ENCODE measurements at places on chromosomes 12 and 14.

- DNase-seq = no peak
Measured at GRCh38 chr12:121872546-121873215, 14.0 kb upstream of the HPD start.

- no peak for DNase-seq
Measured at GRCh38 chr14:63642656-63643382, 1.1 kb upstream of the WDR89 start.

- DNase-seq = no peak
Measured at GRCh38 chr12:54364413-54364812, at the start of gene GPR84. GPR84 (minus strand) TSS chr12:54364486; CDS start chr12:54363851, 635 bp downstream.

- DNase-seq = no peak
Measured at GRCh38 chr14:31937730-31938346, 139.3 kb upstream of the ARHGAP5 start.

DNA sequence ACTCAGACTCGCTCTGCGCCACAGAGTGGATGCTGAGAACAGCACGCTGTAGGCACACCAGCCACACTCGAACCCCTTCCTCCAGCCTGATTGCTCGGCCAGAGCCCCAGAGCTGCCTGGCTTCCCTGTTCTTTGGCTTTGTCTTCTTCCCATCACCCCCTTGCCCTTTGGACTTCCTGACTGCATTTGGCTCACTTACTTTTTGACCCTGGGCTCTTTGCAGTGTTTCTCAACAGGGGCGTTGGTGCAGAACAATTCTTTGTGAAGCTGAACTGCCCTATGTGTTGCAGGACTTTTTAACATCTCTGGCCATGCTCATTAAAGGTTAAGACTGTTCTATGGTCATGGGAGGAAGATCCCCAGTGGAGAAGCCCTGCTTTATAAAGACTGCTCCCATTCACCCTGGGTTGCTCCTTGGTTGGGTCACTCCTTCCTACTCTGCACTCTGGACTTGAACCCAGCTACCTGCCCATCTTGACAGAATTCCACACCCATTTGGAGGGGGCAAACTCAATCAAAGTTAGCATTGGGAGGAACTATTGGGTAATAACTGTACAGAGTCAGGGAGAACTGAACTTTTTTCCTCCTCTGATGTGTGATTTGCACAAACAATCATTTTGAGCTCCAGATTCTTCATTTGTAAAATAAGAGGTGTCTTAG, 127.7 kb upstream of the PLEKHG7 start:
- DNase-seq = no peak

DNA sequence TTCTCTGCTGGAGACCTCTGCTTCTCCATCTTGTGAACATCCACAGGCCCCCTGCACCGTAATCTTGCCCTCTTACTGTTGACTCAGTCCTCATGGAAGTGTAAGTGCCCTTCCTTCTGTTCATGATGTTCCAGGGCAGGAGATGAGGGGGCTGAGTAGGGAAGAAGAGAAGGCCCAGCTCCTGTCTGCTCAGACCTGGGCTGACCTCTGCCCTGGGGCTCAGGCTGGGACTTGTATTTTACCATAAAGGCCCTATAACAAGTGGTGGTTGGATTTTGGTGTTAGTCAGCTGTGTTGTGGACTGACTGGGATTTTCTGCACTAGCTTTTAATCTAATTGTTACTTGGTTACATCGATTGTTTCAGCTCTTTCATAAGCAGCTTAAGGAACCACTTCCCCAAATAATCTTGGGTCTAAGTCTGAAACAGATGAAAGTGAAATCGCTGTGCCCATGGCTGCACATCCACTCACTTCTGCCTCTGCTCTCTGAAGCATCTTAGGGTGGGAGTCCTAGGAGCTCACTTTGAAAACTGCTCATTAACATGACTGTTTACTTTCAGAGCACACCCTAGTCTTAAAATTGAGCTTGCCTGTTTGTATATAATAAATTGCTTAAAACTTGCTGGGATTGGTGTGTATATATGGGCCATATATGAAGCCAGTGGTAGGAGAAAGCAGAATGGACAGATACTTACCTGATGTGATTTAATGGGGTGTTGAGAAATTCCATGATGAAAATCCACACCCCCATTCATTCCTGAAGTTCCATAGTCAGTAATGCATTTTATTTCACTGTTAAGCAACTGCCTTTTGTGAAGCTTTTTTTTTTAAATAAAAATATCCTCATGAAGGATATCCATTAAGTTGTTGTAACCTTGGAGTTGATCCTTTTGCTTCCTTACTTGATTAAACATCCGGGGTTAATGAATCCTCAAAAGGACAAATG, 17.7 kb downstream of the C12orf71 start:
- no peak for DNase-seq

- no peak for DNase-seq
Measured at GRCh38 chr12:59972905-59973304, 377.1 kb downstream of the SLC16A7 start.

DNA sequence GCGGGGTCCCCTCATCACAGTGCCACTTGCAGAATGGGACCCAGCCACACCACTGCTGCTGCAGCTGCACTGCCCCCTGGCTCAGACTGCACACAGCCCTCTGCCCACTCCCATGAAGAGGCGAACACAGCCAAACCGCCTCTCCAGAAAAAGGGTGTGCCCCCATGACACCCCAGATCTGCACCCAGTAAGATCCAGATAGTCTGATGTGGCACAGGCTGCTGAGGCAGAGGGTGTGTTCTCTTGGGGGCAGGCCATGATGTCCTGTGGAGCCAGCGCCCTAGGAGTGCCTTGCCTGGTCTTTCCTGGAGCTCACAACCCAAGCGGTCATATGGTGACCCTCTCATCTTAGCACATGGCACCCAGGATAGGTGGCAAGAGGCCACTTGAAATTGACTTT, 44.4 kb downstream of the SLC8B1 start:
- no peak for DNase-seq

DNA sequence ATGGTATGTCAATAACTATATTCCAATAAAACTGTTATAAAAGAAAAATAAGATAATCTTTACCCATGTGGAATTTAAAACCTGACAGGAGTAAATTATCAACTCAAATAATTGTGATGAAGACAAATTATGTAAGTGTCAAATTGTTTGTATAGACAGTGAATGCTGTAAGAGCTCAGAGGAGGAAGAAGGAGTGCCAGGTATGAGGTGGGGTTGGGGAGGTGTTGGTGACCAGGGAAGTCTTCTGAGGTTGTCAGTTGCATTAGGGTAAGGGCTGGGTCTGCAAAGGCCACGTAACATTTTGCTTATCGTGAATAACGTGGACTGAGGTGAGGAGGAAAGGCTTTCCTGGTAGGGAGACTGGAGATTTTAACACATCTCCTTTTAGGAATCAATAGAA, 2.5 kb upstream of the MAX start:
- DNase-seq = no peak

- DNase-seq = no peak
Measured at GRCh38 chr12:47408171-47408871, 297.5 kb downstream of the RPAP3 start.

- no peak for DNase-seq
Measured at GRCh38 chr12:65276916-65277530, 1.5 kb upstream of the MSRB3 start.

DNA sequence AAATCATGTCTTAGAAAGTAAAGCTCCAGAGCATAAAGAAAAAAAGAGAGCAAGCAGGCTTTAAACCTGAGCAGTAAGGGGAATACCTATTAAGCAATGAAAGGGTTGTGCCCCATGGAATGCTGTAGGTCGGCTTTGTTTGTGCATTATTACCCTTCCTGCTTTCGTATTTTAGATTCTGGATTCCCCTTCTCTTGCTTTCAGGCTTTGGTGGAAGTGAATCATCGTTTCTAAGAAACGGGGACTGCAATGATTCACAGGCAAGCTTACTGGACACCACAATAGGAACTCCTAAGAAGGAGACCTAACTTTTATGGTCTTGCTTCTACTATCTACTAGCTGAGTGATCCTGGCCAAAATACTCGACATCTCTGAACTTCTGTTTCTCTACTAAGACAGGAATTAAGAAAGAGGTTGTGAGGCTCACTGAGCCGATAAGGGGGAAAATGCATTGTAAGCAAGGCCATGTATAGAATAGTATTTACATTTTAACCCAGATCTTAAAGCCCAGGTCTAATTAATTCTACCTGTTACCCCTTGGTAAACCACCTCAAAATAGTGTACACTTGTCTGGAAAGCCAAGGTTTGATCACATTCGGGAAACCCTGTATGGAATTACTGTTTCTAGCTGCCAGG, 1.2 kb upstream of the BMAL2 start:
- no peak for DNase-seq

DNA sequence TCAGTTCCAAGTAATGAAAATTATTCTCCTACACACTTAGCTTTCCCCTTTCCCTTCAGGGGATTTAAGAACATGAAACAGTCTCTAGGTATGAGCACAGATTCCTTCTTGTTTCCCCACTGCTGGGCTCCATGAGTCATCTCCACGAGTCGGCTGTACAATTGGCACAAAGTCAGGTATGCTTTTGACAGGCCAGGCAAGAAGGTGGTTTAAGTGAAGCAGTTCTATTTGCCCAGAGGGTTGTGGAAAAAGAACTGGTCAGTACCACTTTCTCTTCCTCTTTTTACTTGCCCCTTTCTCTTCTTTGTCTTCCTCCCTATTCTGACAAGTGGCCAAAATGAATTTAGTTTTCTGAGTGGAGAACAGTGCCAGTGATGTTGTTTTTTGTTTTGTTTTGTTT, 16.3 kb downstream of the DYNC1H1 start:
- DNase-seq = no peak

- no peak for DNase-seq
Measured at GRCh38 chr14:89973234-89973823, 17.6 kb downstream of the TDP1 start.

GRCh38 chr12:121295746-121296617, 527 bp downstream of the CAMKK2 start:
- DNase-seq = no peak

DNA sequence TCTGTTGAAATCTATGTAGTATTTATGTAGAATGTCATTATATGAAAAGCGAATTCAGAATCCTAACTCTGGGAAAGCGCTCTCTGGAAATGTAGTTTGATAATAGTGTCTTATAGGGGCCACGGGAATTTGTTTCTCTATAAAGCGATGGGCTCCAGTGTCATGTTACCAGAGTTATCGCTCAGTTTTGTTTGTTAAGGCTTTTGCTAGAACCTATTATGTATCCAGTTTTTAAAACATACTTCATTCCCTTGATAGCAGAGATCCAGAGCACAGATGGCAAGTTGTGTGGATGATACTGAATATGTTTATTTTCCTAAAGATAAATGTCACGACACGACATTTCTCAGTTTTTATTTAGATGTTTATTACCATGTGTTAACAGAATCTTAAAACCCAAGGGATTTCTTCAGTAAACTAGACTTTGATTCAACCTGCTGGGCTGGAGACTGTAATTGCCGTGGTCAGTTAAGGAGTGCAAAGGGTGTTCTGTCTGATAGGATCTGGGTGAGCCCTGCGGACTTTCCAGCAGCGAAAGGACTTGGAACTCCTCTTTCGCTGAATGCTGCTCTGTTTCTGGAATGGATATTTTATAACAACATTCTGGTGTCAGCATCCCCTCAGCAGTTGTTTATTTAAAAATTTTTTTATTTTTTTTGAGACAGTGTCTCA, 1.7 kb upstream of the DNAH10 start:
- DNase-seq = no peak

DNA sequence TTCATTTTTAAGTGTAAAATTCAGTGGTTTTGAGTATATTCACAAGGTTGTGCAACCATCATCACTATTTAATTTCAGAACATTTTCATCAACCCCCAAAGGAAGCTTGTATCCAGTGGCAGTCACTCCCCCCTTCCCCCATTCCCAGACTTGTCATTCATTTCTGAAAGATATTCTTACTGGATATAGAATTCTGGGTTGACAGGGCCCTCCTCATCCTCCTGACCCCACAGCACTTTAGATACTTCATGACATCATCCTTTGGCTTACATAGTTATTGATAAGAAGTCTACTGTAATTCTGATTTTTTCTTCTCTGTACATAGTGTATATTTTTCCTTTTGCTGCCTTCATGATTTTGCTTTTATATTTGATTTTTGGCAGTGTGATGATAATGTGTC, 8.8 kb upstream of the ADGRD1 start:
- DNase-seq = no peak

GRCh38 chr14:39102969-39103957, at the start of gene SEC23A:
SEC23A (minus strand) TSS chr14:39103235; CDS start chr14:39096118, 7,117 bp downstream.
- peak; percentile 54 for DNase-seq

DNA sequence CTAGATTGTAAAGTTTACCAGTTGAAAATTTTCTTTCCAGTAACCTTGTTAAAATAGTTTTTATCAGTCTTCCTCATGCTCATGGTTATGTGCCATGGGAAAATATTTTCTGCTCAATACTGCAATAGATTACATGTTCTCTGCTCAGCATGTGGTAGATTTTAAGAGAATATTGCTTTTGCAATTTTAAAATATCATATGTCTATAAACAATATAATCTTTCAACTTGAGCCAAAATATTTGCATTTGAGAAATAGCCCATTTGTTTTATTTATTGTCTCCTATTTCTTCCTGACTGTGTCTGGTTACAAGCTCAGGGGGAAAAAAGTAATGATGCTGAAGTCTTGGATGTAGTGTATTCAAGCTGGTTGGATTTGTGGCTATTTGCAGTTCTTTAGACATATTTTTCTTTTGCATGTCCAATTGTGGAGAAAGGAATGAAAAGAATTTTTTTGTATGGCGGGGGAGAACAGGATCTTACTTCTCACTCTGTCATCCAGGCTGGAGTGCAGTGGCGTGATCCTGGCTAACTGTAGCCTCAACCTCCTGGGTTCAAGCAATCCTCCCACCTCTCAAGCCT, 342.6 kb upstream of the NAV3 start:
- DNase-seq = no peak

DNA sequence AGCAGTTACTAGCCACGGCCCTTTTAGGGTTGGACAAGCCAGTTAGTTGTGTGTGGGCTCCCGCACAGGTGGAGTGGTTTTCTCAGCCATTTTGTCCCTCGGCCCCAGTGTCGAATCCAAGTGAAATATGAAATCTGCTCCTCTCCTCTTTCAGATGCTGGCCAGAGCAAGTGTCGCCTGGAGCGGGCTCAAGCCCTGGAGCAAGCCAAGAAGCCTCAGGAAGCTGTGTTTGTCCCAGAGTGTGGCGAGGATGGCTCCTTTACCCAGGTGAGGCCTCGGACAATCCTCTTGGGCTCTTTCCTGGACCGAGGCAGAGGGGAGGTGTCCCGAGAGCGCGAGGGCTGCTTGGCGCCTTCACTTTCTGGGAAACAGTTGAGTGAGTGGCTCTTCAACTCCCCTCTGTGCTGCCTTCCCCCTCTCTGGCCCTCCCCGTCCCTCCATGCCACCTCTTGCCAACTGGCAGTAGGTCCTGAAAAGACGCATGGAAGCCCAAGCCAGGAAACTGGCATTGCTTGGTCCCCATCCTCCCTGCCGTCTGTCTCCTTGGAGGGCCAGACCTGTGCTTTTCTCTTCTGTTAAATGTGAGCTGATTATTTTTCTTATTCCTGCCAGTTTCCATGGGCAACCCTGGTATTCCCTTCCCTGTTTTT, 74.2 kb downstream of the SMOC1 start:
- DNase-seq = no peak

DNA sequence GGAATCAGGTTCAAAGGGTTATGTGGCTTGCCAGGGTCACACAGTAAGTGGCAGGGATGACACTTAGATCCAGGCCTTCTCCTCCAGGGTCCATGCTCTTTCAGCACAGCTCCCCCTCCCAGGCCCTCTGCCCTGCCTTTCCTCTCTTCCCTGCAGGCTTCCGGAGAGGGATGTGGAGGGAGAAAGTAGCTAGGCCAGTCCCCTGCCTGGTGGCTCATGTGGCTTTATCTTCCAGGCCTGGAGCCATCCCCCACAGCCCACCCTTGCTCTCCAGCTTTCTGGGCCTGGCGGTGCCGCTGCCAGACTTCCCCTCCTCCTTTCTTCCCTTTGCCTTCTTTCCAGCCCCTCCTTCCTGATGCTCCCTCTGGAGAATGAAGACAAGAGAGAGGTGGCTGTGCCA, 1.7 kb downstream of the PSMB11 start:
- no peak for DNase-seq

- no peak for DNase-seq
Measured at GRCh38 chr12:110344657-110345056, 58.9 kb downstream of the ANAPC7 start.

Data from esophagus squamous epithelium (tissue), 5 donors.